AG08396 (cell line): ENCODE measurements at places on chromosomes 2 and 18.

GRCh38 chr2:165793161-165793778 is 777 bp downstream of the GALNT3 start:
- no peak for DNase-seq

GRCh38 chr2:158038901-158039300 is 62.8 kb upstream of the UPP2 start:
- DNase-seq: no peak

GRCh38 chr2:201901786-201902185 is 95.4 kb downstream of the CDK15 start:
- DNase-seq: no peak

- DNase-seq: no peak
Observed at GRCh38 chr2:215461836-215462532, 26.1 kb upstream of the FN1 start.

DNA sequence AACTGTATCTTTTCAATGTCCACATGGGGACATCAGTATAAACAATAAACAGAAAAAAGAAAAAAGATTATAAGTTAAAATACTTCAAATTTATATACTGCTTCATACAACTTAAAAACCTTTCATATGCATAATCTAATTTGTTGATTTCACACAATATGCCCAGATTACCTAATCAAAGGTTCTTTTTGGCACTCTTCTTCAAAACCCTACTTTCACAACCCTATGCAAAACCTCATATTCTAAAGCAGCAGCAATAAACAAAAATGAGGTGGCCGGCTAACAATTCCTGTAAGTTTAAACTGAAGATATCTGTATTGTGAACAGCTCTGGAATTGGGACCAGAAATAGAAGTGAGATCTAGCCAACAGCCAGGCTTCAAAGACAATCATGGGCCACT is 28.6 kb downstream of the STK17B start:
- no peak for DNase-seq

DNA sequence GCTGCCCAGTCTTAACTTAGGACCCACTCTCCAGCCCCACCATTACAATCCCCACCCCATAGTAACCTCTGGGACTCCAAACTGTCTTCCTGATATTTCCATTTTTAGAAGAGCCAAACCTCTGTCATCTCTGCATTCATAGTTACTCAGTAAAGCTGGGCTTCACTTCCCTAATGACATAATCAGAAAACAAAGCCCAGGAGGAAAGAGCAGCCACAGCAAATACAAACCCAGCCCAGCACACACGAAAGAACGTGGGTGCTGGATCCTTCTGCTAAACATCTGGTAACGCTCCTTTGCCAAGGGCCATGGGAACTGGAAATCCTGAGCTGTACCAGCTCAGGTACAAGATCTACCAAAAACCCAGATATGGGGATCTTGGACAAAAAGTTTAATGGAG is 36.8 kb upstream of the RIOK3 start:
- DNase-seq: no peak

- no peak for DNase-seq
Observed at GRCh38 chr18:71168557-71169145, 879.8 kb downstream of the SOCS6 start.

- no peak for DNase-seq
Observed at GRCh38 chr2:17538022-17538843, 2.3 kb upstream of the VSNL1 start.

- DNase-seq: no peak
Observed at GRCh38 chr2:73457982-73458381, 72.3 kb downstream of the ALMS1 start.
